IMR-90 (cell line): ENCODE measurements at places on chromosomes 2 and 18. TPM values are rescaled to one million over a fixed set of nuclear protein-coding genes. Genes with fewer than 3 reads are reported as not detected.
A peak's percentile ranks its signal among the peaks of the same experiment; 100 is the strongest.

Gene UGT1A1
- total RNA-seq, result not detected in 2 replicates

Gene DES
- total RNA-seq, result 3.3 and 4.3 TPM in 2 replicates

Gene SLC8A1
- 57.0 and 86.1 TPM in 2 replicates for total RNA-seq

DNA sequence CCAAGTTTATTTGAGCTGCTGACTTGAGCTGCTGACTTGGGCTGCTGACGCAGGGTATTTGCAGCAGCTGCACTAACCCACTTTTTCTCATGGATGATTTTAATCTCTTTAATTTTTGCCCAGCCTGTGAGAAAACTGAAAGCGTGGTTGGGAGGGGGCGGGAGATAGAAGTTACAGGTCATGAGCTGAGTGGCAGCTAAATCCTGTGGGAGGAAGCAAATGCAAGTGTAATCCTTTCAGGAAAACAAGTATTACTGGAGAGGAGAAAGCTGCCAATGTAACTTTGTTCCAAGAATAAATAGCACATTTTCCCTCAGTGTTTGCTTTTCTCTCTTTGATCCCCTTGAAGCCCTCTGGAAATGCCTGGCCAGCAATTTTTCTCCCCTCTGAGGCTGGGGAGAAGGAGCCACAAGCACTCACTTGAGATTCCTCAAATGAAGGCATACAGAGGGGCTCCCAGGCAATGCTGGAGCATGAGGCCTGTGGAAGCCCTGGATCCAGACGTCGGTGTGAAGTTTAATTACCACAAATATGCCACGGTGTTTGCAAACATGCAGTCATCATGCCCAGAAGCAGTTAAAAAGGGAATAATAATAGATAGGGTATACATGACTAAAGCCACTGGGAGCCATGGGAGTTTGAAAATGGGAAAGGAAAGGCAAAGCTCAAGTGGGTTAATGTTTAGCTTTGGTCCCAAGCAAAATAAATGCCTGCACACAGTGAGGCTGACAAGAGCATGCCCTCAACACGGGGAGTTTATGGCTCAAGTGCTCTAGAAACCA, 10.4 kb upstream of the EVA1A start:
- no peaks in the 10 kb centered on the region for H3K36me3 ChIP-seq
- H3K27ac ChIP-seq, result no peak overlapping the region
- H3K4me1 ChIP-seq, result peaks cover 8% of the 10 kb centered on the region
- H3K27me3 ChIP-seq, result no peaks in the 10 kb centered on the region
- peak; percentile 76 for DNase-seq
- H3K4me3 ChIP-seq, result no peak overlapping the region

- no peaks in the 10 kb centered on the region for H3K36me3 ChIP-seq
- no peak overlapping the region for H3K4me3 ChIP-seq
- DNase-seq, result no peak
- no peaks in the 10 kb centered on the region for H3K4me1 ChIP-seq
- no peaks in the 10 kb centered on the region for H3K27me3 ChIP-seq
- no peak overlapping the region for H3K27ac ChIP-seq
Observed at GRCh38 chr2:107804608-107805498, 21.8 kb upstream of the RGPD4 start.

DNA sequence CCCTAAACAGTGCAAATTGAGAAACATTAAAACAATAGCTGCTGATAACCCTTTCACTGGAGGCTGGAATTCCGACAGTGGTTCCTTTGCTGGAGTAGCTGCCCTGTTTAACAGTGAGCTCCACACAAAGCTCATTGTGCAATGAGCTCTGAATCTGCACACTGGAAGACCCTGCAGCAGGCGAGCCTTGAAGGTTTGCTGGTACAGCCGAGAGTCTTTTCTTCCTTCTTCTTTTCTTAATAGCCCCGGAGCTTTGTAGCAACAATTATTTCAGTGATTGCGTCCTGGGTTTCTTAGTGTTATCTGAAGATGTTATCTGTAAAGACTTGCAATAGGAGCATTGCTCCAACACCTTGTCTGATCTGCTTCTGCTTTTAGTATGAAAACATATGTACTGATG, 50.8 kb upstream of the CXCR4 start:
- H3K36me3 ChIP-seq, result no peaks in the 10 kb centered on the region
- no peak overlapping the region for H3K4me3 ChIP-seq
- no peak for DNase-seq
- no peaks in the 10 kb centered on the region for H3K4me1 ChIP-seq
- no peaks in the 10 kb centered on the region for H3K27me3 ChIP-seq

DNA sequence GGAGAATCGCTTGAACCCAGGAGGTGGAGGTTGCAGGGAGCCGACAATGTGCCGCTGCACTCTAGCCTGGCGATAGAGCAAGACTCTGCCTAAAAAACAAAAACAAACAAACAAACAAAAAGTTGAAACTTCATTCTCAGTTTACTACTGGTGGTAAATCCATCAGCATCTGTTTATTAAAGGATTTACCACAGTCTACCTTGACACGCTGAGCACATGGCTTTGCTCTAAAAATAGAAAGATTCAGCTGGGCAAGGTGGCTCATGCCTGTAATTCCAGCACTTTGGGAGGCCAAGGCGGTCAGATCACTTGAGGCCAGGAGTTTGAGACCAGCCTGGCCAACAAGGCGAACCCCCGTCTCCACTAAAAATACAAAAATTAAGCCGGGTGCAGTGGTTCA, 201.3 kb downstream of the TGIF1 start:
- H3K4me1 ChIP-seq, result peaks cover 27% of the 10 kb centered on the region
- H3K27me3 ChIP-seq, result no peaks in the 10 kb centered on the region
- H3K36me3 ChIP-seq, result no peaks in the 10 kb centered on the region

GRCh38 chr2:190121971-190122370, 59.4 kb upstream of the MSTN start:
- peak; percentile 41 for DNase-seq
- peaks cover 4% of the 10 kb centered on the region for H3K4me1 ChIP-seq
- no peak overlapping the region for H3K27ac ChIP-seq
